KG1 (cell line): ENCODE measurements at places on chromosomes 7 and 10.
A peak's percentile ranks its signal among the peaks of the same experiment; 100 is the strongest.

DNA sequence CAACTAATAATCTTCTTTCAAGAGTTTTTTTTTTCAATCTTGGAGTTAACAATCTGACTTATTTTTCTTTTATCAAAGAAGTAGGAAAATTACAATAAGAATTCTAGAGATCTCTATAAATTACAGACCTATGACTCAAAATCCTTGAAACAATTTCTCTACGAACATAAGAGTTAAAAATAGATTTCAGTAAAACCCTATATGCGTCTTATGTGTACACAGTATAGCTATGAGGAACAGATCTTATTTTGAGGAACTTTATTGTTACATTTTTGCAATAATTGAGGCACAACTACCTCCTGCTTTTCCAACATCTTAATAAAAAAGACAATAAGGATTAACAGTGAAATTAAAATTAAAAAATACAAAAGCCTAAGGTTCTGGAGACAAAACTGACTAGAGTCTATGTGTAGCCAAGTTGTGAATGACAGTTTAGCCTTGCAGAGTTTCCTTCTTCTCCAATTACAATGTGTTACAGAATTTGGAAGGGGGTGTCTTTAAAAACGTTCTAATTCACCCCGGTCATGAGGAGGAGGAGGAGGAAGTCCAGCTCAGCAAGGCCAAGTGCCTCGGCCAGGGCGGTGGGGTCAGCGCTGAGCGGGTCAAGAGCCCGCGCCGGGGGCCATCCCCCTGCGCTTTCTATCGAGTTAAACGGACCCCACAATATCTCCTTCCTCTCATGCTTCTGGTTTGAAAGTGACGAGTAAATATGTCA, 40.5 kb downstream of the AMZ1 start:
- no peak for DNase-seq

DNA sequence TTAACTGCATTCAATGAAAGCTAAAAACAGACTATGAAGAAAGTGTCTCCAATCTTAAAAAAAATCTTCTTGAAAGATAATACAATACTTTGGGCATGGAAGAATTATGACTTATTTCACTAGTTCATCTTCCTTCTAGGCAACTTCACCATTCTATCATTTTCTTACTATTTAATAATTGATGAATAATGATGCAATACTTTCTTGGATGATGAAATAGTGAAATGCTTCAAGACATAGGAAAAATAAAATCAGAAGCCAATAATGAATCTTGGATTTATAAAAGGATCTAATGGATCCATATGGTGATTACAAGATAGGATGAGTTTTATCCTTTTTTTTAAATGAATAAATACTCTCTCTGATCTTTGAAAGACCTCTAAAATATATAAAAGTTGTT, 4.4 kb downstream of the DMBT1 start:
- DNase-seq, result no peak

DNA sequence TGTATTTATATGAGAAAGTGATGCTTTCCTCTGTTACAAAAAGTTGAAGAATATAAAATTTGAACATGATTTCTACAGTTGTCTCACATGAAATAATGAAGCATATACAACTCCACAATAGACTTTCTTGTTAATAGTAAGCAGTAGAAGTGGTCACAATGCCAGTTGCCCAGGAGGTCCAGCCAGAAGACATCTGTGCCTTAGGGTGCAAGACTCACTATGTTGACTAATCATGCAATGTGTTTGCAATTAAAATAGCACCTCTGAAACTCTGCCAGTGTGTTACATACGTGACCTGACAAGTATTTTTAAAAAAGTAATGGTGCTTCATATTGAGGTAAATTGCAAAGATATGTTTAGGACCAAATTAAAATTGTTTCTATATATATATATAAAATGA, 547.2 kb downstream of the ETV1 start:
- DNase-seq, result no peak

DNA sequence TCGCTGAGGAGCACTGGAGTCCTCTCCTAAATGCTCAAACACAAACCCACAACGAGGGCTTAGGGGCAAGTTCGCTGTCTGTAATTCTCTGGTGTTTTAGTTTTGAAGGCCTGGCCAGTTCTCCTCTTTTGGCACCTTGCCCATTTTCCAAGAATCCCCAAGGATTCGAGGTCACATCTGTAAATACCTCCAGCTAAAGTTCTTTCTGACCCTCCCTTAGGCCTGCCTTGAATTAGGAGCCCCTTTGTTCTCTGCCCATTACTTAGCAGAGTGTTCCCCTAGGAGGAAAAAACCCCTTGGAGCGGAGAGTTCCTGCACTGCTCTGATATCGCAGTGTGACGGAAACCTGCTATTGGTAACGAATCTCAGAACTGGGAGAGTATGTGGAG, 743 bp upstream of the PYROXD2 start:
- DNase-seq, result no peak

DNA sequence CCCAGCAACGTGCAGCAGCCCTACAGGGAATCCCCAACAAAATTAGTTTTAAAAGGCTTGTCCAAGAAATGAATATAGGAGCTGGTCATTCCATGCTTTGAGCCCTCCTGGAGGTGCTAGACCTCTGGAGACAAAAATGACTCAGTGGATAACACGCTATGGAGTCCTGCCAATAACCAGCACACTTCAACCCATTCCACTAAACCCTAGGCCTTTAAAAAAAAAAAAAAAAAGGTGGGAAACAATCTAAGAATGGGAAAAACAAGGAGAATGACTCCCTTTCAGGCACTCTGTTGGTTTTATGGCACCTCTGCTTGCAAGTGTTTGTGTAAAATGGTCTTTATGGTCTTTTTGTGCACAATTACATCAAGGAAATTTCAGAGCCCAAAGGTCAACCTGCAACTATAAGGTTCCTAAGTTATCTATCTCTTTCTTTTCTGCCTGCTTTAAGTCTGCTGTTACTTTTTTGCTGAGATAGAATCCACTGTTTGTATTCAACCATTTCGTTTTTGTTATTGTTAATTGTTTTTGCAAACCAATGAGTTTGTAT, 21.3 kb downstream of the AVL9 start:
- no peak for DNase-seq

- DNase-seq, result no peak
Measured at GRCh38 chr7:101363196-101363733, 590 bp downstream of the COL26A1 start.

- no peak for DNase-seq
Measured at GRCh38 chr10:85400981-85401695, 965.5 kb downstream of the GRID1 start.

- no peak for DNase-seq
Measured at GRCh38 chr7:17009007-17009719, 127.4 kb upstream of the AGR3 start.

DNA sequence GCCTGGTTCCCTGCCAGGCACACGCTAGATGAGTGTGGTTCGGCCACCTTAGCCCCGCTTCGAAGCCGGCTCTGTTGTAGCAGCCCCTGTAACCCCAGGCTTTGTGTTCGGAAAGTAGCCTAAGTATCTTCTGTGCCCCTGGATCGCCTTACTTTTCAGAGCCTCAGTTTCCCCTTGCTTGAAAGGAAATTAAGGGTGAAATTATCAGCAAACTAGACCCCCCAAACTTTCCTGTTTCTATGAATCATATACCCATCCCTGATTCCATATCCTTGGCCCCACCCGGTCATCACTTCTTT, 312 bp downstream of the PDCD11 start:
- no peak for DNase-seq

- no peak for DNase-seq
Measured at GRCh38 chr10:59387951-59388670, 25.8 kb upstream of the FAM13C start.

GRCh38 chr7:40965774-40966173, 737.1 kb downstream of the INHBA start:
- no peak for DNase-seq

DNA sequence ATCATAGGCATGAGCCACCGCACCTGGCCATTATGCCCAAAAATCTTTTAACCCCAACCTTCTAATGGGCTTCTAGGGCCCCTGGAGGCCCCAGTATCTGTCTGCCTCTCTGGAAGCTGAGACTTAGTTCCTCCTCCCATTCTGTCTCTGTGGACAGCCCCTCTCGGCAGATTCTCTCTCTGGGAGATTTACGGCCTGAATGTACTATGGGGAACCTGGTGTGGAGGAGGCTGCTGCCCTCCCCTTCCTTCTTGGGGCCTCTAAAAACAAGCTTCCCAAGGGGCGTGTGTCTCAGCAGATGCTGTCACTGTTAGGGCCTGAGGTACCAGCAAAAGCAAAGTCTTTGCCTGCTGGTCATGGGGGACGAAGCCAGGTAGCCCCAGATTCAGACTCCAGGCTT, 35.8 kb upstream of the PRKAR1B start:
- no peak for DNase-seq

DNA sequence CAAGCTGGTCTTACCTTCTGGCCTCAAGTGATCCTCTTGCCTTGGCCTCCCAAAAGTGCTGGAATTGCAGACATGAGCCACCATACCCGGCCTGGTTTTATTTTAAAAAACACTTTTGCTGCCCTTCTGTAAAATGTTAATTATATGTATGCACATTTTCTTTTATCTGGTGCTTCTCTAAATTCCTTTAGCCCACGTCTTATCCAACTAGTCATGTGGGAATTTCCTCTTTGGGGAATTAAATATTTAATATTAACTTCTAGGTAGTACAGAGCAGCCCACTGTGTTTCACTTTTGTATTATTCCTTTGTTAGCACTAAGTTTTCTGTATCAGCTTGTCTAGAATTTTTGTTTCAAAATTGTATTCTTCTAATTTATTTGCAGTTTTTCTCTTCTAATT, 181.7 kb upstream of the KAT6B start:
- DNase-seq, result no peak

DNA sequence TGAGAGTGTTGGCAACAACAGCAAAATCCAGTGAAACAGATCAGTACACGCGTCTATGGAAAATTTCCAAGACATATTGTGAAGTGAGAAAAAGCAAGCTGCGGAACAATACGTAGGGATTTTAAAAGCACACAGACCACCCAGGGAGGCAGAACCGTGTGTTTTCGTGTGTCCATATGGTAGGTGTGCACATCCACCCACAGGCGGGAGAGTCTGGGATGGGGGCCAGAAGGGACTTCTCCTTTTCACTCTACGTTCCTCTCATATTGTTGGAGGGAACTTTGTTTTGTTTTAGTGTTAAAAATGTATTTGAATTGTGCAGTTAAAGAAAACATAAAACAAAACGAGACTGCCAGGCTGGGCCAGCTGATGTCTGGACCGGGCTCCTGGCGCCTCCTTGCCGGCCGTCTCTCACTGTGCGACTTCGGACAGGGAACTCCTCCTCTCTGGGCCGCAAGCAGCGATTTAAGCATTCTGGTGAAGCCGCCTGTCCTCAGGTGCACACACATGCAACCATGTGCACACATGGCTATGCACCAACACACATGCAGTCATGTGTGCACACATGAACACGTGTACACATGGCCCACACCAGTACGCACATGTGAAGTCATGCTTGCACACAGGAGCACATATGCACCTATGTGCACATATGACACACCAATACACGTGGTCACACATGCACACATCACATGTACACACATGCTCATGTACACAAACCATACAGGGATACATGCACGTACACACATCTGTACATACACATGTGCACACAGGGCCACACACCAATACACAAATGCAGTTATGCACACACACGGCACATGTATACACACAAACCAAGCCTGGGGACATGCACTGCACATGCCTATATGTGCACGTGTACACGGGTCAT, 141.1 kb downstream of the ELFN1 start:
- DNase-seq, result no peak

DNA sequence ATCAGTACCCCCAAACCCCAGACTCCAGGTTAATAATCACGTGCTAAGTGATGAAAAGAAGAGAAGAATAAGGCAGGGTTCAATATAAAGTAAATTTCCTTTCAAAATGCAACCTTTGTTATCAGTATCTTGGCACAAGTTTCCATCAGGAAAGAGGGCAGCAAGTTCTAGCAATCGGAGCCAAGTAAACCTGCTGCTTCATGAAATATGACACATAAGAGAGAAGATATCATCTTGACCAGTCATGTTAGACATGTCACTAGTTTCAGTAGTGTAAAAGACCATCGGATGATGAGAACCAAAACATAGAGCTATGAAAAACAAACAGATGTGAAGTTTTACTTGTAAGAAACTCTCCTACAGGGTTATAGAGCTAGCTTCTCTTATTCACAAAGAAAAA, 44.0 kb downstream of the AASS start:
- no peak for DNase-seq

- no peak for DNase-seq
Measured at GRCh38 chr7:108589199-108589598, 19.5 kb downstream of the DNAJB9 start.

- no peak for DNase-seq
Measured at GRCh38 chr7:73345951-73346350, 18.0 kb downstream of the FKBP6 start.

- DNase-seq, result no peak
Measured at GRCh38 chr10:106712988-106713387, 451.5 kb downstream of the SORCS1 start.

DNA sequence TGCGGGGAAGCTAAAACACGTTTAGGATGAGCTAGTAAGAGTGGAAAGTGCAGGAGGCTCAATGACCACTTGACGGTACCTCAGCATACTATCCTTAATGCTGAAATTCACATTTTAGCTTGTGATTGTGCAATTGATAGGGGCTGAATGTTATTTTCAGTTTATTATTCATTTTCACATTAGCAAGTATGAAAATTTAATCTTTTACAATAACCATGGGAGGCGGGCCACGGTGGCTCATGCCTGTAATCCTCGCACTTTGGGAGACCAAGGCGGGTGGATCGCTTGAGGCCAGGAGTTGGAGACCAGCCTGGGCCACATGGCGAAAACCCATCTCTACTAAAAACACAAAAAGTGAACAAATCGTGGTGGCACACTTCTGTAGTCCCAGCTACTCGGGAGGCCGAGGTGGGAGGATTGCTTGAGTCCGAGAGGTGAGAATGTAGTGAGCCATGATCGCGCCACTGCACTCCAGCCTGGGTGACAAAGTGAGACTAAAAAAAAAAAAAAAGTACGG, 22.0 kb upstream of the ANLN start:
- DNase-seq, result no peak

DNA sequence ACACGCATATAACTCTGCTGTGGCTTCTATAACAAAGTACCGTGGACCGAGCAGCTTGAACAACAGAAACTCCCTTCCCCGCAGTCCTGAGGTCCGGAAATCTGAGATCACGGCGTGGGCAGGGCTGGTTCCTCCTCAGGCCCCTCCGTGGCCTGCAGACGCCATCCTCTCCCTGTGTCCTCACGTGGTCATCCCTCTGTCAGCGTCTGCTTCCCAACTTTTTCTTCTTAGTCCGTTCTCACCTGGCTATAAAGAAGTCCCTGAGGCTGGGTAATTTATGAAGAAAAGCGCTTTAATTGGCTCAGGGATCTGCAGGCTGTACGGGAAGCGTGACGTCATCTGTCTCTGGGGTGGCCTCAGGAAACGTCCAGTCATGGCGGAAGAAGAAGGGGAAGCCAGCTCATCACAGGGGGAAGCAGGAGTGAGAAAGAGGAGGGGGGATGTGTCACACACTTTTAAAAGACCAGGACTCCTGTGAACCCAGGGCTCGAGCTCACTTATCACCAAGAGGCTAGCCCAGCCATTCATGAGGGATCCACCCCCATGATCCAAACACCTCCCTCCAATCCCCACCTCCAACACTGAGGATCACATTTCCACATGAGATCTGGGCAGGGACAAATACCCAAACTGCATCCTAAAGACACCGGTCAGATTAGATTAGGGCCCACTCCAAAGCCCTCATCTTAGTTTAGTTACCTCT, 91.2 kb upstream of the INSIG1 start:
- DNase-seq, result peak; percentile 71
